Uterus (tissue), 4 donors: ENCODE measurements at places on chromosomes 2 and 18. TPM values are rescaled to one million over a fixed set of nuclear protein-coding genes. Genes with fewer than 3 reads are reported as not detected.

GRCh38 chr2:45700407-45701013 lies 49.0 kb downstream of the PRKCE start:
- no peak for DNase-seq

DNA sequence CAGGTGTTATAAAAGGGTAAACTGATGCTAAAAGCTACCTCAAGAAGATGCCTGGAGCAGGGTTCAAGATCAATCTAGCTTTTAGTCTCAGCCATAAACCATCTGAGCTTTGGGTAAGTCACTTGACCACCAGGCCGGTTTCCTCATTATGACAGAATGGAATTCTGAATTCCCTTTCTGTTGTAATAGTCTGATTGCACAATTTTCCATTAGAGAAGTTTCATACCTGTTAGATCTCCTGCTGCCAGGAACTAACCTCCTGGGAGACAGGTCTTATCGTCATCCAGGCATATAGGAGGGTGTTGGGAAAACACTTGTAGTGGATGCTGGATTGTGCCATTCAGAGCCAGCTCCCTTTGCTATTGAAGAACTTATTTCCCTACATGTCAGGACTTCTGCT lies 272.5 kb downstream of the TDRD15 start:
- no peak for DNase-seq

DNA sequence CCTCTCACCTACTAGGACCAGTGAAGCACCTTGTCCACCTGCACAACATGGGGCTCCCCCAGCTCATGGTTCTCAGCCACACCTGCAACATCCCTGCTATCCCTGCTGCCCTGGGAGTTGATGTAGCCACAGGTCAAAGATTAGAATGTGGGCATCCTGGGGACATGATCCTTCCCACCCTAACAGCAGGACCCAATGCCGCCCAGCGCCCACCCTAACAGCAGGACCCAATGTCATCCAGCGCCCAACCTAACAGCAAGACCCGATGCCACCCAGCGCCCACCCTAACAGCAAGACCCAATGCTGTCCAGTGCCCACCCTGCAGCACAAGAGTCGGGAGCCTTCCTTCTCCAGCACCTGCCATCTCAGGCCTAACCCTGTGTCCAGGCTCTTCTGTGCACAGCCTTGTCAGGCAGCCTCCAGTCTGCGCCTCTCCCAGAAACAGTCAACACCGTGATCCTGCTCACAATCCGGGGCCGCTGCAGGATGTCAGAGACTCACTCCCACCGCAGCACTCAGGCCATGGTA lies 237.3 kb upstream of the SALL3 start:
- DNase-seq: no peak

DNA sequence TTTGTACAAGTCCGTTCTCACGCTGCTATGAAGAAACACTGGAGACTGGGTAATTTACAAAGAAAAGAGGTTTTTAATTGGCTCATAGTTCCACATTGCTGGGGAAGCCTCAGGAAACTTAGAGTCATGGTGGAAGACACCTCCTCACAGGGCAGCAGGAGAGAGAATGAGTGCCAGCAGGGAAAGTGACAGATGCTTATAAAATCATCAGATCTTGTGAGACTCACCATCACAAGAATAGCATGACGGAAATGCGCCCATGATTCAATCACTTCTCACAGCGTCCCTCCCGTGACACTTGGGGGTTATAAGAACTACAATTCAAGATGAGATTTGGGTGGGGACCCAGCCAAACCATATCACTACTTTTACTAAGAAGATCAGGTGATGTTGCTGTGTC lies 285.8 kb downstream of the TMX3 start:
- no peak for DNase-seq

Gene STARD6
- total RNA-seq: not detected

- no peak for DNase-seq
Measured at GRCh38 chr2:69720404-69720803, 21.5 kb upstream of the ANXA4 start.
